Esophagus squamous epithelium (tissue), 5 donors: ENCODE measurements at places on chromosomes 12 and 14. TPM values are rescaled to one million over a fixed set of nuclear protein-coding genes. Genes with fewer than 3 reads are reported as not detected.
A peak's percentile ranks its signal among the peaks of the same experiment; 100 is the strongest.

SVOP gene
- not detected for total RNA-seq

GRCh38 chr12:116687888-116688287, 50.0 kb downstream of the SPRING1 start:
- H3K27me3 ChIP-seq = no peaks in the 10 kb centered on the region
- peaks cover 4% of the 10 kb centered on the region for H3K4me1 ChIP-seq
- no peak overlapping the region for H3K4me3 ChIP-seq
- H3K36me3 ChIP-seq = no peaks in the 10 kb centered on the region
- H3K27ac ChIP-seq = no peak overlapping the region

DNA sequence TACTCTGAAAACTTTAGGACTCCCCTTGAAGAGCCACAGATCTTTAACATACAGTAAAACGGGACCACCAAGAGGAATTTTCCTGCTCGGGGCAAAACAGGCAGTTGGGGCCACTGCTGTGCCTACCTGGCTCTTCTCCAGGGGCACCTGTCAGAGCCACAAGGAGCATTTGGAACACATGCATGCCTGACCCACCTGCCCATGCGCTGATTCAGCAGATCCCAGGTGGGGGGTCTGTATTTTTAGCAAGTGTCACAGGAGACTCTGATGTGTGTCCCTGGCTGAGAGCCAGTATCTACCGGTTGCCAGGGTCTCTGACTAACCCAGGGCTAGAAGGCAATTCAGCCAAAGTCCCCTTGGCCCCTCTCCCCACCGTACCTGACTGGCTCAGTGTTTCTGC, 6.5 kb downstream of the CTDSP2 start:
- no peak for DNase-seq
- H3K4me1 ChIP-seq = peaks cover 84% of the 10 kb centered on the region
- H3K36me3 ChIP-seq = no peaks in the 10 kb centered on the region
- no peak overlapping the region for H3K4me3 ChIP-seq
- H3K27me3 ChIP-seq = no peaks in the 10 kb centered on the region

SYNDIG1L gene
- 0.19 TPM for total RNA-seq

LAG3 gene
- total RNA-seq = 0.50 TPM

DNA sequence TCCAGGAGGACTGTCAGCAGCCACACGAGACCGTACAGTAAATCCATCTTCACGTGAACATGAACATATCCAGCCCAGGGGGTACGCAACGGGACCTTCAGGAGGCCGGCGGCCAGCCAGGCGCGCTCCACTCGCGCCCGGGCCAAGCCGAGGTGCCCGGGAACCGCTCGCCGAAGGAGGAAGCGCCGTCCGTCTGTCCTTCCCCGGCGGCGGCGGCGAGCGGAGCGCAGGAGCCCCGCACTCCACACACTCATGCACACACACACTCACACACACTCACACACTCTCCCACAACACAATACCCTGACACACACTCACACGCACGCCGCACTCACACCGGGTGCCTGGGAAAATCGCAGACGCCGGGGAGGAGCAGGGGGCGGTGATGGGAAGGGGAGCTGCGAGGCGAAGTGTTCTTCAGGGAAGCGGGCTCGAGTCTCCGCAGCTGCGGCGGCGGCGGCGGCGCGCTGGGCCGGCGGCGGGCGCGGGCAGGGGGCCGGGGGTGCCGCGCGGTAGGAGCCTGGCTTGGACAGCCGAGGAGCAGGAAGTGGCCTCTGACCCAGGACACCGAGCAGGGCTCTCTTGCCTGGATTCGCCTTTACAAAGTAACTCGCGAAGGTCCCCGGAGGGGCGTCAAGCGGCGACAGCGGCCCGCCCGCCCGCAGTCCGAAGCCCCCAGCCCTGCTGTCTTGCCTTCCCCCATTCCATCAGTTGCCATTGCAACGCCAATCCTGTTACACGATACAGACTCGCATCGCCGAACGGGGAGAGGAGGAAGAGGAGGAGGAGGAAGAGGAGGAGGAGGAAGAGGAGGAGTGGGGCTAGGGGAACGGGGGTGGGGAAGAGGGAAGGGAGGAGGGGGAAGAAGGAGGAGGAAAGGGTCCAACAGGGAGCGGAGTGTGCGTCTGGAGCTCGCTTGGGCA, 601 bp downstream of the MDGA2 start:
- H3K27me3 ChIP-seq = no peaks in the 10 kb centered on the region
- no peak for DNase-seq
- peak overlapping the region; percentile 19 for H3K4me3 ChIP-seq
- no peaks in the 10 kb centered on the region for H3K36me3 ChIP-seq

- H3K36me3 ChIP-seq = no peaks in the 10 kb centered on the region
- H3K27me3 ChIP-seq = no peaks in the 10 kb centered on the region
- H3K4me1 ChIP-seq = no peaks in the 10 kb centered on the region
- H3K27ac ChIP-seq = no peak overlapping the region
- no peak for DNase-seq
Observed at GRCh38 chr12:79274501-79275064, 410.0 kb downstream of the SYT1 start.

- no peak overlapping the region for H3K27ac ChIP-seq
- DNase-seq = no peak
- no peaks in the 10 kb centered on the region for H3K36me3 ChIP-seq
Observed at GRCh38 chr14:44586910-44587309, 79.8 kb upstream of the FSCB start.

REC8 gene
- 7.4 TPM for total RNA-seq

PLA2G1B gene
- not detected for total RNA-seq

DNA sequence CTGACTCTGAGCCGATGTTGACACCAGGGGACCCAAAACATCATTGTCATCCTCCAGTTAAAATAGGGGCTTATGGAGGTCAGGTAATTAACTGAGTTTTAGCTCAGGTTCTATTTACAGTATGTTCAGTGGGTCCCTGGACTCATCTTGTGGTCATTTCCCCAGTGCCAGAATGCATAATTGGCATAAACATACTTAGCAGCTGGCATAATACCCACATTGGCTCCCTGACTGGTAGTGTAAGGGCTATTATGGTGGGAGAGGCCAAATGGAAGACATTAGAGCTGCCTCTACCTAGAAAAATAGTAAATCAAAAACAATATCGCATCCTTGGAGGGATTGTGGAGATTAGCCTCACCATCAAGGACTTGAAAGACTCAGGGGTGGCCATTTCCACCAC, 350.9 kb downstream of the C12orf75 start:
- H3K4me3 ChIP-seq = no peak overlapping the region
- H3K36me3 ChIP-seq = no peaks in the 10 kb centered on the region
- no peaks in the 10 kb centered on the region for H3K27me3 ChIP-seq
- H3K27ac ChIP-seq = no peak overlapping the region
- peaks cover 24% of the 10 kb centered on the region for H3K4me1 ChIP-seq

GPRC5A gene
- 18.5 TPM for total RNA-seq

- H3K4me1 ChIP-seq = no peaks in the 10 kb centered on the region
- no peaks in the 10 kb centered on the region for H3K36me3 ChIP-seq
- H3K4me3 ChIP-seq = no peak overlapping the region
- no peak overlapping the region for H3K27ac ChIP-seq
- no peaks in the 10 kb centered on the region for H3K27me3 ChIP-seq
Observed at GRCh38 chr12:39972119-39972518, 133.8 kb downstream of the SLC2A13 start.

NRL gene
- 2.9 TPM for total RNA-seq

DNA sequence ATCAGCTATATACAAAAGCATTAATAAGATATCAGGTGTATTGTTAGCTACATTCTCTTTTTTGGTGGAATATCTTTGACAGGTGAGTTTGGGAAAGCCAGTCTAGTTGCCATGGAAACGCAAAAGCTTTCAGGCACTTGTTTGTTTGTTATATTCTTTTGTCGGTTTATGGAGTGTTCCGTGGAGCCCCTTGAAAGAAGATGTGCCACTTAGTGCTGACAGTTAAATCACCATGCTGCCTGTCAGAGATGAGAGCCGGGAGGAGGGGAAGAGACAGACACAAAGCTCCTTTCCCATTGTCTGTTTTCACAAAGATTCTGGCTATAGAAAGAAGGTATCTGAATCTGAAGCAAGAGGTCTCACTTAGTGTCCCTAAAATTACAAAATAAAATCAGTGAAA, 170.8 kb downstream of the SNAPC1 start:
- H3K4me1 ChIP-seq = no peaks in the 10 kb centered on the region
- no peak overlapping the region for H3K4me3 ChIP-seq
- no peaks in the 10 kb centered on the region for H3K36me3 ChIP-seq
- H3K27me3 ChIP-seq = peaks cover 42% of the 10 kb centered on the region
- no peak for DNase-seq
- H3K27ac ChIP-seq = no peak overlapping the region

SLC22A17 gene
- 9.2 TPM for total RNA-seq

KCNK13 gene
- 0.15 TPM for total RNA-seq

- H3K4me3 ChIP-seq = no peak overlapping the region
- no peak for DNase-seq
- H3K4me1 ChIP-seq = peaks cover 4% of the 10 kb centered on the region
- H3K36me3 ChIP-seq = no peaks in the 10 kb centered on the region
- H3K27me3 ChIP-seq = no peaks in the 10 kb centered on the region
Observed at GRCh38 chr14:65637780-65638179, 225.2 kb downstream of the FUT8 start.

DNA sequence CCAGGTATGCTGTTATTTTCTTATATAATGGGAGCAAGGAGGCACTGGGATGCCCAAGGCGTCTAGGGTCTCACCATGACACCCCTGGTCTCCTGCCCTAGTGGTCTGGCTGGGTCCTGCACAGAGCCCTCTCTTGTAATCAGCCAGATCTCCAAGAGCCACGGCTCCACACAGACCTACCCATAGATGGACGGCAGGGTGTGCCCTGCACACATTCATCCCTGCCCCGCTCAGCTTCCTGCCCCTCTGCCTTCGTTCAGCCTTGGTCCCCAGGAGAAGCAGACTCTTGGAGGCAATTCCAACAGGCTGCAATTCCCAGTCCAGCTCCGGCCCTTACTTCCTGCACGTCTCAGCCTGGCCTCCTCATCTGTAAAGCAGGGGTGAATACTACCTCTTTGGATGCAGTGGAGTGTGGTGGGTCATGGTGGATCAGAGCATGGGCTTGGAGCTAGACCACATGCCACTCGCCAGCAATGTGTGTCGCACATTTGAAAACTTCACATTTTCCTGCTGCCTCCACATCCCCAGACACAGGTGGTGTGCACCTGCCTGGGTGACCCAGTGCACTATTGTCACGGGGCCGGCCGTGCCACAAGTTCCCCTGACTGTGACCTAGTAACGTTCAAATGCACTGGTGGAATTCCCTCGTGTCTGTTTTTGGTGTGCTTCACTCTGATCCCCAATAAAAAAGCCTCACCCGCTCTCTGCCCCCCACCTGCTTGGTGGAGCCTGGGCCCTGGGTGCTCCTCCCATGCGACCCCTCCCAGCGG, 171.1 kb upstream of the PRMT8 start:
- H3K27ac ChIP-seq = no peak overlapping the region
- H3K4me3 ChIP-seq = no peak overlapping the region
- no peak for DNase-seq
- peaks cover 15% of the 10 kb centered on the region for H3K4me1 ChIP-seq

DCN gene
- total RNA-seq = 50.1 TPM

RD3L gene
- not detected for total RNA-seq

SEC23A gene
- total RNA-seq = 52.5 TPM

SYCP3 gene
- not detected for total RNA-seq
